ENCODE measurements at places on chromosomes 1 and 21.

- no peak for DNase-seq
These were observed 16.0 kb downstream of the ST6GALNAC3 start for GRCh38 chr1:76090283-76091203.

DNA sequence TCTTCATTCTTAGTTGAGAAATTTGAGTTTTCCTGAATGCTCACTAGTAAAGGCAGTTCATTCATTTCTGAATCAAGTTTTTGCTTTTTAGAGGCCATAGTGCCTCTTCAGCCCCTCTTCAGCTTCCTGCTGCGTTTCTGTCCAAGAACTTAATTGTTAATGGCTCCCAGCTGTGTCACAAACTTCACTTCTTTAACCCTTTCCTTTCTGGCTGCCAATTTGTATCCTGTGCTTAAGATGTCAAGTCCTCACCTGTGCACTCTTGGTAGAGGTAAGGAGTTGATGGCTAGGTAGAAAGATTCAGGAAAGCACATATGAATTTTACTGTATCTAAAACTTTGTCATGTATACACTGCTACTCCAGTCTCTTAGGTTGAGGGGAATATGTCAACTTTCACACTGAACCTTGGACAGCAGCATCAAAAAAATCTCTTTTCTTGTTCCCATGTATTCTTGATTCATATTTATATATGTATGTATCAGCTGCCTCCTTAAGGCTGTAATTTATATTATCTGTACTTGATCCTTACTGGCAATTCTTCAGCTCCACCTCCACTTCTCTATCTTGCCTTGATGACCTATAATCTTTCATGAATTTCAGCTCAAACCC, 612.8 kb downstream of the LMO4 start:
- no peak for DNase-seq

DNA sequence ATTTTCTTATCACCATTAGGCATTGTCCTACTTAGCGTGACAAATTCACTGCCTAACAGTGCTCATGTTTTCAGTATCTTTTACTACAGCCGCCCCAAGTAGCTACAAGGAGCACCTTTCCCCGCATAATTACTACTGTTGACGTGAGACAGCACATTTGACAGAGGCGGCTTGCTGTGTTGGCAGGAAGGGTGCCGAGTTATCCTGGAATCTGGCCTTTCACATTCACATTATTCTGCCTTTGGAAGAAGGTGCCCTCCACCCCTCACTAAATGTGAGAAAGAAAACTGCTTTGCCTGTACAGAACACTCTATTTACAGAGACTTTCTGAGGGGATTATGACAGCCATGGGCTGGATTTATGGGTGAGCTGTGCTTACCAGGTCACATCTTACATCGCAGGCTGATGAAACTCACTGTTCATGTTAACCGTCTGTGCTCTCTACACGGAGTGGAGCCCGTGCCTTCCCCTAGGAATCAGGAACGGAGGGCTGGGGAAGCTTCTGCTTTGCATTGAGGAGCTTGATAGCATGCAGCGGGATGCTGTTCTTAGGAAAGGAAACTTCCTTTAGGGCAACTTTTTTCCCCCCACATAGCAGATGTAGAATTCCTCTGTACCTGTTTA, 148.0 kb upstream of the ZRANB2 start:
- DNase-seq, result no peak

DNA sequence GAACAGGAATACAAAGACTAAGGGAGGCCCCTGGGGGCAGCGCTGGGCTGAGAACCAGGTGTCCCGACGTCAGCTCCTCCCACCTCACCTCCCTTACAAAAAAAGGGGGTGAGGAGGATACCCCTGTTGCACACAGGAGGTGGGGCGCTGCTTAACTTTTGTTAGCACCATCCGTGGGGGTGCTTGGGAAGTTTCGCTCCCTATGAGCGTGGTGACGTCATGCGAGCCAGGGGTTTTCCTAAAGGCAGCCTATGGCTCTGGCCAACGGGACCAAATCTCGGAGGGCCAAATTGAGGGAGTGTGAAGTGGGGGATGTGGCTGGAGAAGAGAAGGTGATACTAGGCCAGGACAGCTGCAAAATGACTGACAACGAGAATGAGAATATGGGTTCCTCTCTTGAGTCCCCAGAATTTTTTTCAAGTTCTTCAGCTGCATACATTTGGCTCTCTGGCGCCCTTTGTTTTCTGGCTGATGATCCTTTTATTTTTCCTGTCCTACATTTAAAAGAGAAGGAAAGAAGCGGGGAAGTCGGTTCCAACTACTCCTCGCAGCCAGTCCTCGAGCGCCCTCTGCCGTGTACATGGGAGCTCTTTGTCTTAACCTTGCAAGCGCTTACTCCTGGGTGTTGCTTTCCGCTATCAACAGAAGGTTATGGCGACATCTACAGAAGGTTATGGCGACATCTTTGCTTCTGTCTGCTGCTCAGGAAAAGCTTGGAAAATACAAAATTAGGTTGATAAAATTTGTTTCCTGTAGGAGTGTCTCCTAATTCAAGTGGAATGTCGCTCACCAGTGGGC, 48.0 kb upstream of the ZC3H11B start:
- no peak for DNase-seq

GRCh38 chr1:14599183-14599791, 802 bp downstream of the KAZN start:
- DNase-seq, result no peak

DNA sequence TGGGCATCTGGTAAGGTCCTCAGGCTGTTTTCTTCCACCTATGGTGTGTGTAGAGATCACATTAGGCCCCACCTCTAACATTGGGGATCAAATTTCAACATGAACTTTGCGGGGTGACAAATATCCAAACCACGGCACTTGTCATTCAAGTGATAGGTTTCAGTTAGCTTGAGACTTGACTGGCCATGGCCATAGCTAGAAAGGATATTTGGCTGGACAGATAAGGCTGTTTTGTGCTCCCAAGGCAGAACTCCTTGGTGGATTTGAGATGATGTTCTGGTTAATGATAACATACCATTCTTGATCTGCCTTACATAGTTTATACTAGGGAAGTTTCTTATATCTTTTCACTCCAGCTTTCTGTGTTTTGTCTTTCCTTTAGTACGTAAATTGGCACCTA, 48.5 kb downstream of the CELF3 start:
- no peak for DNase-seq

GRCh38 chr1:31989964-31990363, 23.7 kb upstream of the KHDRBS1 start:
- DNase-seq, result no peak

- no peak for DNase-seq
These were observed 136.5 kb downstream of the TSEN15 start for GRCh38 chr1:184188037-184188436.

All from stimulated activated CD8-positive, alpha-beta memory T cell treated with anti-CD3 and anti-CD28 coated beads, Interleukin-4, amount 100 ng/mL, for 4 hours (primary cell).